Stimulated activated CD8-positive, alpha-beta memory T cell treated with anti-CD3 and anti-CD28 coated beads, Interleukin-4, amount 100 ng/mL, for 24 hours (primary cell): ENCODE measurements at places on chromosomes 7 and 10.

DNA sequence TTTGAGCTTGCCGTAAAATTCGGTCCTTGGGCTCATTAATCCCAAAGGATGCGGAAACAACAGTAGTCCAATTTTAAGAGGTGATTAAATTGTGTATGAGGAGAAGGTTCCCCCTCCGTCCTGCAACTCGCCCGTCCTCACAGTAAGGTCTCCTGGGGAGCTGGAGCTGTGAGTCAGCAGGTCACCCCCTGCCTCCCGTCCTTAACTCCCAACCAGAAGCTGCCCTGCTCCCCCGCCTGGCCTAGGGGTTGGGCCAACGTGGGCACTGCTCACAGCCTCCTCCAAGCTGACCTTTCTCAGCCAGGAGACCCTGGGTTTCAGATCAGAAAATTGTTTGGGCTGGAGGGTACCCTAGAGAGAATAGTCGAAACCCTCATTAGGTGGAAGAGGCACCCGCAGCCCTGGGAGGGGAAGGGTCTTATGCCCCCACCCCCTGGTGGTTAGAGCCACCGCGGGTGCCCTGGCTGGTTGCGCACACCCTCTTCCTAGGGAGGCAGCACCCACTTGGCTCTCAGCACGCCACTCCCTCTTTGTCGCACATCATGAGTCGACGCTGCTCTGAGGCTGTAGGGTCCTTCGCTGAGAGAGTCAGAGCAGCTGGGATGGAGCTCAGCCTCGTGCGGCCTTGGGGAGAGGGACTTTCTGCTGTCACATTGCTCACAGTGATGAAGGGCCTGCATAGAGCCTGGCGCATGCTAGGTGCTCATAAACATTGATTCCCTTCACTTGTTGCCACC lies 131.2 kb downstream of the TACC2 start:
- DNase-seq: no peak

DNA sequence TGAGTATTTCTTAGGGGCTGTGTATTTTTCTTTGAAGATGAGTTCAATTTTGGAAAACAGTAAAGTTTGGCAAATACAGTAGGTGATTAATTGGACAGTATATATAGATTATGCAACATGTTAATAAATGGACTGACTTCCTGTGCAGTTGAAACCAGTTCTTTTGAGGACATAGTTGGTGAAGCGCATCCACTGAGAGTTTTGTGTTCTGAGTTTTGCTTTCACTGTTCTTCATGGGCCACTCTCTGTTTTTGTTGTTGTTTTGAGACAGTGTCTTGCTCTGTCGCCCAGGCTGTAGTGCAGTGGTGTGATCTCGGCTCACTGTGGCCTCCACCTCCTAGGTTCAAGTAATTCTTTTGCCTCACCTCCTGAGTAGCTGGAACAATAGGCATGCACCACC lies 109.0 kb downstream of the SDHAF3 start:
- no peak for DNase-seq

GRCh38 chr7:21704359-21704758 lies 161.5 kb downstream of the DNAH11 start:
- DNase-seq: no peak

GRCh38 chr7:77413128-77413527 lies 3.0 kb downstream of the GSAP start:
- no peak for DNase-seq
